ENCODE measurements at places on chromosomes 1 and 21.

GRCh38 chr1:109118089-109118488 is 4.2 kb downstream of the ELAPOR1 start:
- DNase-seq: peak; percentile 17

GRCh38 chr1:162571696-162572095 is 10.2 kb downstream of the UAP1 start:
- no peak for DNase-seq

DNA sequence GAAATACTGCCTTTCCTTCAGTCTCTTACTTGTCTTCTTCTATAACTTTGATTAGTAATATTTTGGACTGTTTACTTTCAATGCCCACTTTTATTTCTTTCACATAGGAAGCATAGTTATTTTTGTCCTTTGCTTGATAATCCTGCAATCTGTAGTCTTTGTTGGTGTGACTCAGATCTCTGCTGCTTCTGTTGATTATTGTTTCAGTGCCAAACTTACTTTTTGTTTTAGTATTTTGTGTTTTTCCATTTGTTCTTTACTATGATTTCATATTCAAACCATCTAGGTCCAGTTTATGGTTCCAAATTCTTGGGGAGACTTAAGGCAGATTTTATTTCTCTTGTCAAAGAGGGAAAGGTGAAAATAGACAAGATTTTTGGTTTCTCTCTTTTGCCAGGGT is 399.9 kb downstream of the HLX start:
- peak; percentile 20 for DNase-seq

- DNase-seq: no peak
These were observed 183.6 kb upstream of the KIAA0040 start for GRCh38 chr1:175376194-175376593.

DNA sequence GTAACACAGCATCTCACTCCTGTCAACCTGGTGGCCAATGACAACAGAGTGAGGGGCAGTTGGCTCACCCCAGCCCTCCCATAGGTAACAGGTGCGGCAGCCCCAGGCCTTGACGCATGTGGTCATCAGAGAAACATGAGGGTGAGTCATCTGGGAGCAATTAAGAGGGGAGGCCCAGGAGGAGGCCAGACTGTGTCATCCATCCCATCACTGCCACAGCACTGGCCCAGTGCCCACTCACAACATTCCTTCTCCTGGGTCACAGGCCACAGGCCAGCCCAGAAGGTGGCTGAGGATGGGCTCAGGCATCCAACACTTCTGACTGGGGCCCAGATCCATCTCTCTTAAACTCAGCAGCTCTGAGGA is 17.1 kb downstream of the TEX35 start:
- DNase-seq: no peak

DNA sequence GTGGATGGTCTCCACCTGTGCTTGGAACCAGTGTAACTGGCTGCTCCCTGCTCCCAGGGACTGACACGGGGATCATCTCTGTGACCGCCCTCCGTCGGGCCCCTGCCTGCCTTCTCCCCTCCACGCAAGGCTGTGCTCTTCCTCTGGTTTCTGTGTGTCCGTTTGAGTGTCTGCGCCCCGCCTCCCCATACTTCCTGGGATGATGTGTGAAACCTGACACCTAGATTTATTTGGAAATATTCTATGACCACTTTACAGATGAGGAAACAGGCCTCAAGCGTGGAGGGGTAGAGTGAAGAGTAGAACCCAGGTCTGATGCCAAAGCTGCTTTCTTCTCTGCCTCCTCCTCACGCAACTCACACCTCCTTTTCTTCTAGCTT is 24.3 kb downstream of the LDLRAP1 start:
- no peak for DNase-seq

GRCh38 chr21:45935628-45936027 is 45.9 kb upstream of the COL6A1 start:
- no peak for DNase-seq

- DNase-seq: no peak
These were observed 258.5 kb downstream of the OMA1 start for GRCh38 chr1:58287894-58288623.

Data from NCI-H446 treated with DMSO at 0.1 percent for 48 hours (cell line).